EL (cell line): ENCODE measurements at places on chromosomes 5 and 9.

- no peak for DNase-seq
These were observed 1.1 kb upstream of the PTPN3 start for GRCh38 chr9:109499093-109499630.

DNA sequence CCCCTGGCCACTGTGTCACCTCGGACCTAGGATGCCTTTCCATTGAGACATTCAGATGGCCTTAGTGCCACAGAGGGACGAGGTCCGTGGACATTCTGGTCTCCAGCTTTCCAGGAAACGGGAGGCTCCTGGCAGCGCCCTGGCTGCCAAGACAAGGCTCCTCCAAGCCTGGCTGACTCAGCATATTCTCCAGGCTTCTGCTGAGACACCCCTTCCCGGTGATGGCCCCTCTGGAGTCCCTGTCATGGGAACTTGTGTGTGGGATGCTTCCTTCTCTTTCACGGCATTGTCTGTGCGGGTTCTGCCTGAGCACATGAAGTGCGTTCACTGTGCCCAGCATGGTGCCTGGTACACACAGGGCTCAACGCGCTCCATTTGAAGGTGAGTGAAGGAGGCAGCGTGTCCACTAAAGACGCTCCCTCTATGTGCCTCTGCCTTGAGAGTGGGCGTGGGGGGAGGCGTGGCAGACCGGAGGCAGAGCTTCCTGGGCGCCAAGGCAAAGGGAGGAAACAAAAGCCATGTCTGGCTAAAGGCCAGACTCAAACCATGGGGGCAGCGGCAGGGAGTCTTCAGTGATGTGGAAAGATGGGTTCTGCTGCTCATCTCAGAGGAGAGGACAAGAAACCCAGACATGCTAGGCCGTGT is 46.4 kb upstream of the PRRC2B start:
- no peak for DNase-seq

DNA sequence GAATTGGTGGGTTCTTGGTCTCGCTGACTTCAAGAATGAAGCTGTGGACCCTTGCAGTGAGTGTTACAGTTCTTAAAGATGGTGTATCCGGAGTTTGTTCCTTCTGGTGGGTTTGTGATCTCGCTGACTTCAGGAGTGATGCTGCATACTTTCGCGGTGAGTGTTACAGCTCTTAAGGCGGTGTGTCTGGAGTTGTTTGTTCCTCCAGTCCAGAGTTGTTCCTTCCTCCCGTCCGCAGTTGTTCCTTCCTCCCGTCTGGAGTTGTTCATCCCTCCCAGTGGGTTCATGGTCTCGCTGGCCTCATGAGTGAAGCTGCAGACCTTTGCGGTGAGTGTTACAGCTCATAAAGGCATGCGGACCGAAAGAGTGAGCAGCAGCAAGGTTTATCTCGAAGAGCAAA is 159.6 kb upstream of the ADAMTSL1 start:
- no peak for DNase-seq

GRCh38 chr5:132640613-132641012 is 17.4 kb upstream of the IL13 start:
- DNase-seq = no peak

GRCh38 chr9:4077499-4078102 is 222.3 kb downstream of the GLIS3 start:
- DNase-seq = peak; percentile 81

DNA sequence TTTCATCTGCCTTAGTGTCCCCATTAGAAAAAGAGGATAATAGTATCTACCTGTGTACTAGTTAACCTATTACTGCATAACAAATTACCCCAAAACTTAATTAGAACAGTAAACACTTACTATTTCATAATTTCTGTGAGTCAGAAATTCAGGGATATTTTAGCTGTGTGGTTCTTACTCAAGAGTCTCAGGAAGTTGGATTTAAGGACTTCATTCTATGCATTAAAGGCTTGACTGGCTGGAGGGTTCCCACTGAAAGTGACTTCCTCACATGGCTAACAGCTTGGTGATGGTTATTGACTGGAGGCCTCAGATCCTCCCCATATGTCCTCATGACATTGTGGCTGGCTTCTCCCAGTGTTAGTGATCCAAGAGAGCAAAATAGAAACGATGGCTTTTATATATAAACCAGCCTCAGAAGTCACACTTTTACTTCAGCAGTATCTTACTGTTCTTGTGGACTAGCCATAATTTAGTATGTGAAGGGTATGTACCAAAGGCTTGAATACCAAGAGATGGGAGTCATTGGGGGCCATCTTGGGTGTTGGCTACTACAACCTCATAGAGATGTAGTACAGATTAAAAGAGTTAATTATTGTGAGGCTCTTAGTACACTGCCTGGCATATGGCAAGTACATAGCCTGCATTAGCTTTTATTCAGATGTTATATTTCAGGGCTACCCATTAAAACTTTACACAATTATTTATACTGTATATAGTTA is 9.9 kb downstream of the RAD23B start:
- no peak for DNase-seq
